ENCODE measurements at places on chromosomes 3 and 15.

DNA sequence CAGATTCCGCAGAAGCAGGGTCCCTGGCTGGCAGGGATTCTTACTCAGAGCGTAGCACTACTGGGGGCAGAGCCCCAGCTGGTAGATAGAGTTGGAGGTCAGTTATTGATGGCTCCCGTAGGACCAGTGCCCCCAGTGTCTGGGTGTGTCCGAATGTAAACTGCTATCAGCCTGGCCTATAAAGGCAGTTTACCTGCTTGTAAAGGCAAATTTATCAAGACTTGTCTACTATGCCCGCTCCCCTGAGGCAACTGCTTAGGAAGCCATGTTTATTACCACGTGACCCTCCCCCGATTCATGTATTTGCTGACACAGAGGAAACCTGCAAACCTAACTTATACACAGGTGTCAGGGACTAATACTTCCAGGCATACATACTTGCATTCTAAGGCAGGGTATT lies 607 bp upstream of the PPP1R14D start:
- no peak for DNase-seq

GRCh38 chr15:52642386-52643361 lies 36.5 kb downstream of the ATOSA start:
- DNase-seq: peak; percentile 64

DNA sequence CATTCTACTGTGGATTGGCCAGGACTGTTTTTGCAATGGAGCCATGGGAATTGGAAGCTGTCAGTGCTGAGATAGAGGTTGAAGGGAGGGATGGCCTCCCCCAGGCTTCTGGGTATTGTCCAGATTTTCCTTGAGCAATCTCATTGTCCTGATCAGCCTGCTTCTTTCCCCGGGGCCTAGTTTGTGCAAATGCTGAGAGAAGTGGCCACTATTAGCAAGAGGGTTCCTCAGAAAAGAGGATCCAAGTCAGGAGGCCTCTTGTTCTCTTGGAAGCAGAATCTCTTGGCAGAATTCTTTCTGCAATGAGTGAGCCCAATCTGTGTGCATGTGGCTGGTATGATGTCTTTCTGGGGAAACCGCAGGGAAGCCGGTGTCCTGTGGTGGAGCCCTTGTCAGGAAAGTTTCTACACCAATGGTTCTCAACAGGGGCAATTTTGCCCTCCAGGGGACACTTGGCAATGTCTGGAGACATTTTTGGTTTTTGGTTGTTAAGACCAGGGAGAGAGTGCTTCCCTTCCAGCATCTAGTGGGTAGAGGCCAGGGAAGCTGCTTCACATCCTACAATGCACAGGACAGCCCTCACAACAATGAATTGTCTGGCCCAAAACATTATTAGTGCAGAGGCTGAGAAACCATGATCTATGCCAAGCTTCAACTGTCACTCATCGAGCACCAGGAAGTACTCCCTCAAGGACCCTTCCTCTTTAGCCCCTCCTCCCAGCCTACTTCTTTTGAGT lies 2.0 kb downstream of the LIPC start:
- DNase-seq: peak; percentile 52

GRCh38 chr15:23438816-23439466 lies 8.1 kb downstream of the GOLGA6L2 start:
- no peak for DNase-seq

DNA sequence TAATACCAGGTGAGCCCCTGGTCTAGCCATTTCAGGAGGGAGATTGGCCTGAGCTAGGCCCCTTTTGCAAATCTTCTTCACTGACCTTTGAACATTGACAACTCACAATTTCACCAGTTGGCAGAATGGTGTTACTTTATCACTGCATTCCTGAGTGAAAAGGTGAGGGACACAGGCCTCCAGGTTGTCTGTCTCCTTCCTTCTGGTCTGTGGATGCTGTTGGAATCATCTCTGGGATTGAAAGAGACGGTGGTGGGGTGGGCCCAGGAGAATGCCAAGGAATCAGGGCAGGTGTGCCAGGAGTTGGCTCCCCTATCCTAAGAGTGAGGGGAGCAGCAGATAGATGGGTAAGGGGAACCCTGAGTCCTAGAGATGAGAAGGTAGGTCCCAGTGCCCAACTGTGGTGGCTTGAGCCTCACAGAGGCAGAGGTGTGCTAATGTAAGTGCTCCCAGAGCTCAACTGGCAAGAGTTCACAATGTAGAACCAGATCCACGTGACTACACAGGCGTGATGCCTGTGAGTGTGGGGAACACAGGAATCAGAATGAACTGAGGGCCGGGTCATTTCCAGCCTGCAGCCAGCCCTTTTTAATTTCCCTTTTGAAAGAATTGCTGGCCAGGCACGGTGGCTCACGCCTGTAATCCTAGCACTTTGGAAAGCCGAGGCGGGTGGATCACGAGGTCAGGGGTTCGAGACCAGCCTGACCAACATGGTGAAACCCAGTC lies 11.2 kb downstream of the C3orf62 start:
- no peak for DNase-seq

GRCh38 chr3:99839613-99840012 lies 22.0 kb downstream of the CMSS1 start:
- DNase-seq: no peak

DNA sequence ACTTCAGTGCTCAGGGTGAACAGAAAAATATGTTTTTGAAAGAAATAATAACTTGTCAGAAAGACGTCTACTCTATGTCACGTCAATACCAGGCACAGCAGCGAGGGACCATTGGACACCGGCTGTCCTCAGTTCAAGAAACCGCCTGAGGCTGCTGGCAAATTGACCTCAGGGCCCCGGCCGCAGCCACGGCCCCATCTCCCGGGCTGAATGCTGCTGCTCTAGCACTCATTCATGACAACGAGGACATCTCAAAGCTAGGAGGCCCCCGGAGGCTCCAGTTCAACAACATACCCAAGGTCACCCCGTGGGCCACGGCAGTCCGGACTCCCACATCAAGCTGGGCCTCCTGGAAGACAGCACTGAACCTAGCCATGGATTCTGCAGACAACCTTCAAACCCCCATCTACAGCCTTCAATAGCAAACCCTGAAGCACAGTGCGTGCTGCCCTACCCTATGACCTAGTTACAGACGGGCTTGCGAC lies 204.0 kb upstream of the NSMCE3 start:
- no peak for DNase-seq

GRCh38 chr15:90623854-90624253 lies 93.3 kb upstream of the BLM start:
- DNase-seq: no peak

- peak; percentile 64 for DNase-seq
Observed at GRCh38 chr15:68526269-68526668, 52.5 kb upstream of the CORO2B start.

GRCh38 chr3:97950360-97950759 lies 21.9 kb downstream of the RIOX2 start:
- no peak for DNase-seq

GRCh38 chr3:124924741-124925140 lies 9.8 kb downstream of the MUC13 start:
- DNase-seq: no peak

GRCh38 chr15:60945196-60945595 lies 283.9 kb downstream of the RORA start:
- DNase-seq: no peak

- no peak for DNase-seq
Observed at GRCh38 chr3:160643994-160644393, 33.0 kb upstream of the ARL14 start.

DNA sequence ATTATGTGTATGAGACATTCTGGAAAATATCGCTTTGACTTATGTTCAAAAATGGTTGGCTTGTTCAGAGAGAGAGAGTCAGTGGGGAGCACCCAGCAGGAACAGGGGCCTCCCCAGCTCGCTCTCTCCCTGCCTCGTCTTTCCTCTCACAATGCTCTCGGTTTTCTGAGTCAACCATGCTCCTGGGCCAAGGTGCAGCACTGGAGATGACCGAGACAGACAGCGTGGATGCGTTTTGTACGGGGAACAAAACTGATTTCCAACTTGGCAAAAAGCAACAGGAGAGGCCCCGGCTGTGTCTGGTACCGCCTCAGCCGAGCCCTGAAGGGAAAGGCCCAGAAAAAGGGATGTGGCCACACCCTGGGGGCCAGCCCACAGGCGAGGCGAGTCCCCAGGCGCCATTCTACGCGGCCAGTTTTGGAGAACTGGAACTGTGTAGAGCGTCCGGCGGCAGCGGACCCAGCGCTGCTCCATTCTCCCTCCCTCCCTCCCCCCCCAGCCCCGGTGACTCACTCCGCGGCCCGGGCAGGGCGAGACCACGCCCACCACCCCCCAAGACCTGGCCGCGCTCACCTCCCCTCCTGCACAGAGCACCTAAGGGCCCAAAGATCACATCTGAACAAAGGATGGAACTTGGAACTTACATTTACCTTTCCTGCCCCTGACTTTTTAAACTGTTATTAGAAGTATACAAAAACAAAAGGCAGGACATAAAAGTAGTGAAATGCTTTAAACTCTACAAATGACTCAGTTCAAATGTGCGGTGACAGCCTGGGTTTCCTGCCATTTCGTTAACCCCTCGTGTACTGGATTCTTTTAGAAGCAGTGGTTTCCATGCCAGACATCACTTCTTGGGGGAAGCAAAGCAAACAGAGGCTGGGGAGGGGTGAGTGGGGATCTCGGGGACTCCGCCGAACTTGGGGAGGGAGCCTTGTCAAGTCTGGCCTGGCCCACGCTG lies 12.7 kb downstream of the ATP10A start:
- DNase-seq: no peak

DNA sequence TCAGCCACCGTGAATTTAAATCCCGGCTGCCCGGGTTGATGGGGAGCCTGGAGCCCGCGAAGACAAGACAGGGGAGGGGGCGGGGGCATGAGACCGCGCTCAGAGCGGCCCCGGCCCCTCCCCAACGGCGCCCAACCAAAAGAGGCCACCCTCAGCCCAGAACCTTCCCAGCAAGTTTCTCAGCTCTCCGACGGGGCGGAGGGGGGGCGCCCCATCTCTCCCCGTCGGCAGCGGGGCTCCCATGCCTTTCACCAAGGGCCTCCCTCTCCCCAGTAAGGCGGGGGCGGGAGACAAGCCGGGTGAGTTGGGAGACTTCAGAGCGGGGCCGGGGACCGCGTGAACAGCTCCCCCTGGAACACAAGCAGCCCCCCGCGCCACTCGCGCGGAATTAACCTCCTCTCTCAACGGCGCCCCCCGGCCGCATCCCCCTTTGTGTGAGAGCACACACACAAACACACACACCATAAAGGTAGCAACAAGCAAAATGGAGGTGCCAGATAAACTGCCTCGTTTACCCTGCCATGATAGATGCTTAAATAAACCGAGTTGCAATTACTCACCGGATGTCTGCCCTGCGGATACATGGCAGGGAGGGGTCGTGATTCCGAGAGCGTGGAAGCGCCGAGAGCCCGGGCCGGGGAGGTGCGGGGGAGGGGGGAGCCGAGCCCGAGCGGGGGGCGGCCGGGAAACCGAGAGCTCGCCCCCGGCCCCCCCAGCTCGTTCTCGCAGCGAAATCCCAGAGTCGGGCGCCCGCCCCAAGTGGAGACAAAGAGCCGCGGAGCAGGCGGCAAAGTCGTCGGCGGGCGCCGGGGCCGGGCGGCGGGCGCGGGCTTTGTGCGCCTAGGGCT lies 1.3 kb downstream of the TLE3 start:
- DNase-seq: peak; percentile 56

DNA sequence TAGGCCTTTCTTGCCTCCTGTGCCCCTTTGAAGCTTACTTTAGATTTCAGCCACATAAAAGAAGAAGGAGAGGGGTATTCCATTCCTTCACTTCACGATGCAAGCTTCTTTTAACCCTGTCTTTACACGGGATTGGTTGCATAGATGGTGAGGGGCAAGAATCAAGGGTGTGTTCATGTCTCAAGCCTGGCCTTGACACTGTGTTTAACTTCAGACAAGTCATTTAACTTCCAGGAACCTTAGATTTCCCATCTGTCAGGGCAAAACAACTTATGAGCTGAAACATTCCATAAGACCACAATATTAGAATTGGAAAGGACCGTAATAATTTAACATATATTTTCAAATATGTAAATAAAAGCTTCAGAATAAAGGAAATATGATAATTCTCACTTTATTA lies 344.5 kb downstream of the MFSD1 start:
- DNase-seq: no peak

- peak; percentile 77 for DNase-seq
Observed at GRCh38 chr3:129026728-129027543, 25.8 kb downstream of the EFCC1 start.

GRCh38 chr3:123028233-123028828 lies 768 bp upstream of the SEMA5B start:
- peak; percentile 92 for DNase-seq

GRCh38 chr3:182116386-182116785 lies 404.7 kb downstream of the SOX2 start:
- peak; percentile 44 for DNase-seq

DNA sequence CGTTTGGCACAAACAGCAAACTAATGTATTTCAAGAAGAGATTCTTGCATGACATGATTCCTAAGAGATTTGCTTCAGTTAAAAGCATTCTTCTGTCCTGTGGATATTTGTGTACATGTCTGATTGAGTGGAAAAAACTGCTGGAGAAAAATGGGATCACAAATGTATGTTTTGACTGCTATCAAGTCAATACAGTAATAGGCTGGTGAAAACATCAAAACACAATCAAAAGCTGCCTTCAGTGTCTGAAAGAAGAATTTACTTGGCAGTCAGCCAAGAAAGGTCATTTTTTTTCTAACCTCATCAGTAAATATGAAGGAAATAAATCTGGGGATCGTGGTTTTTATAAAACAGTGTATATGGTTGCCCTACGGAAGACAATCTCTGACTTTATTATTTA lies 1214.8 kb downstream of the NSUN3 start:
- DNase-seq: peak; percentile 23

- DNase-seq: peak; percentile 71
Observed at GRCh38 chr3:20040548-20041196, 426 bp downstream of the KAT2B start.

DNA sequence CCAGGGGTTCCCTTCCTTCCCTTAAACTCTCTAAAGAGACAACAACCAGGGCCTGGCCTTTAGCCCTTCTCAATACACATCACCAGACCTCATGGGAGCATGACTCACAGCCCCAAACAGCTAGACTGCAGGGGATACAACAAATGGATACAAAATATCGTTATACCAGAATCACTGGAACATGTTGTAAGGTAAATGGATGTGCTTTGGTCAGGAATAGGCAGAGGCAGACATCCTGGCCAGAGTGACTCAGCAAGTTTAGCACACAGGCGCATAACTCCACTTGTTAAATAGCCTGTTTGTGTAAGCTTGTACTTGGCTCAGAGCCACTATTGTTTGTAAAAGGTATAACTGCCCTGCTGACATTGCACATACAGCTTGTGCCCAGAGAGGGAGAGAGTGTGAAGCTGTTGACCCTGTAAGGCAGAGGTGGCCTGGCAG lies 18.3 kb downstream of the TMED3 start:
- DNase-seq: peak; percentile 91

GRCh38 chr3:116148881-116149851 lies 296.1 kb downstream of the LSAMP start:
- no peak for DNase-seq

- DNase-seq: no peak
Observed at GRCh38 chr3:150582620-150583019, 20.5 kb upstream of the SELENOT start.

Data from amniotic epithelial cell (primary cell).